ENCODE measurements at places on chromosomes 4 and X.

DNA sequence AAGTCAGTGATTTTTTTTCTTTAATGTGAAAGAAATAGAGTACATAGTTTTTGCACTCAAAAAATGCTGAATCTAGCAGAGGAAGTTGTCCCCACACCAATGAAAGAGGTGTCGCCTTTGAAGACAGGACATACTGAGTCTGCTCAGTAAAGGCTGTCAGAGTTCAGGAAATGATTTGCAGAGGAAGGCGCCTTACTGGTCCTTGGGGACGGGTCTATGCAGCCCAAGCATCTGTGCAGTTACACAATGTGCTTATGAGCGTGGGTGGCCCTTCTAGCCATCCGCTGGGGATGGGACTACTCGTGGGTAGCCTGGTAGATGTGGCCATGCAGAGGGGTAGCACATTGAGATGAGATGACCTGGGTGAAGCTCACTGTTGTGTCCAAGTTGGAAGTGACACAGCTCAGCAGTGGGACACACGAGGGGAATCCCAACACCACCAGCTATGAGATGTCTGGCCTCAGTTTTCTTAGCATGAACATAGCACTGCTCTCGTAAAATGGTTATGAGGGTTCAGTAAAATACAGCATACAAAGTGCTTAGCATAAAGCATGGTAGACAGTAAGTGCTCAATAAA lies 116.5 kb upstream of the RBPJ start:
- DNase-seq: no peak

DNA sequence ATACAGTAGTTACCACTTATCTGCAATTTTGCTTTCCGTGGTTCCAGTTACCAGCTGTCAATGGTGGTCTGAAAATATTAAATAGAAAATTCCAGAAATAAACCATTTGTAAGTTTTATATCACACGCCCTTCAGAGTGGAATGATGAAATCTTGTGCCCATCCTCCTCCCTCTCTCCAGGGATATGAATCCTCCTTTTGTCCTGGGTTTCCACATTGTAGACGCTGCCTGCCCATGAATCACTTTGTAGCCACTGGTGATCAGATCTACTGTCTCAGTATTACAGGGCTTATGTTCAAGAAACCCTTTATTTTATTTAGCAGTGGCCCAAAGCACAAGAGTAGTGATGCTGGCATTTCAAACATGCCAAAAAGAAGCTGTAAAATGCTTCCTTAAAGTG lies 198.6 kb downstream of the KCNIP4 start:
- no peak for DNase-seq

- no peak for DNase-seq
Observed at GRCh38 chrX:150690126-150690525, 3.1 kb upstream of the MTMR1 start.

DNA sequence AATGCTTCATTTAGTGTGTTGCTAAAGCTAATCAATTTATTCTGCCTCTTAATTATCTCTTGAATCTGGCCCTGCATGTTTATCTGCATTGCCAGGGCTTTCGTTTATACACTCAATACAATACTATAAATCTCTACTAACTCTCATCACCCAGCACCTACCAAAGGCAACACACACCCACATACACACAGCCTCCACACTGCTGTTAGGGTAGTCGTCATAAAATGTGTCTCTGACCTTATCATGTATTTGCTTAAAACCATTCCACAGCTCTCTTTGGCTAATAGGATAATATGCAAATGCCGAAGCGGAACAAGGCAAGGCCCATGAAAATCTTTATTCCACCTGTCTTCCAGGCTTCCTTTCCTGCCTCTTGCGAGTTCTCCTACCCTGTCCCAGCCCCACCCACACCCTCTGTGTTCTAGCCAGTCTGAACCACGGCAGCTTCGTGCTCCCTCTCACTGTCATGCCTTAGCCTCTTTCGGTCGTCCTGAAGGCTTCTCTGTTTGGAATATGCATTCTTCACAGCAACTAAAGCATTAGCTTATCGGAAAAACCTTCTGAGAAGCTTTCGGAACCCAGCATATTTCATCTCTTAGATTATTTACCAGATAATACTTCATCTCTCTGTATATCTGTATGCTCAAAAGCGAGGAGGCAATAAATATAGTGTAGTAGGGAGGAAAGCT lies 333.5 kb downstream of the TENM3 start:
- no peak for DNase-seq

GRCh38 chr4:4293279-4293678 lies 3.2 kb downstream of the ZBTB49 start:
- DNase-seq: no peak

DNA sequence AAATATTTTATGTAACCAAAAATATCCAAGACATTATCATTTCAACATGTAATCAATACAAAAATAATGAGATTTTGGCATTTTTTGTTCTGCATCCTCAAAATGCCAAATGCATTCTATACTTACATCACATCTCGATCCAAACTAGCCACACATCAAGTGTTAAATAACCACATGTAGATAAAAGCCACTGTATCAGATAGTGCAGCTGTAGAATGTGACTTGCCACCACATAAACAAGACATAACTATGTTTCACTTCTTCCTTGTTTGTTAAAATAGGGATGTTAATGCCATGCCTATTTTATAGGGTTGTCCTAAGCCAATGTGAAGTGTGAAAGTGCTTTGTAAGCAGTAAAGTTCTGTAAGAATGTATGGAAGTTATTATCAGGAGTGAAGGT lies 20.9 kb downstream of the INTS6L start:
- DNase-seq: no peak

- DNase-seq: no peak
Observed at GRCh38 chr4:85543832-85544231, 68.9 kb downstream of the ARHGAP24 start.

DNA sequence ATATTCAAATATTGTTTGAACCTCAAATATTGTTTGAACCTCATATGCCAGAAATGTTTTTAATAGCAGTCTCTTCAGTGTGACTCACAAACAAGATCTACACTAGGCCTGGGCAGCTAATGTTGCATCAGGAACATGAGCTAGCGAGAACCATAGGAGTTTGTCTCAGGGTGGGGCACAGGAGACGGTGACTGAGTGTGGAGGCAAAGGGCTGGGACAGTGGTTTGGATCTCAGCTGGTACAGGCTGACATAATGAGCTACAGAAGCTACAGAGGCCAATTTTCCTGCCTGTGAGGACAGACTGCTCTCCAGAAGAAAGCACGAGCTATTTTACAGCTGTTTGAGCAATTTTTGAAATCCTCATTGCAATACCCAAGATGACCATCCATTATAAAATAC lies 224.7 kb downstream of the CENPC start:
- no peak for DNase-seq

DNA sequence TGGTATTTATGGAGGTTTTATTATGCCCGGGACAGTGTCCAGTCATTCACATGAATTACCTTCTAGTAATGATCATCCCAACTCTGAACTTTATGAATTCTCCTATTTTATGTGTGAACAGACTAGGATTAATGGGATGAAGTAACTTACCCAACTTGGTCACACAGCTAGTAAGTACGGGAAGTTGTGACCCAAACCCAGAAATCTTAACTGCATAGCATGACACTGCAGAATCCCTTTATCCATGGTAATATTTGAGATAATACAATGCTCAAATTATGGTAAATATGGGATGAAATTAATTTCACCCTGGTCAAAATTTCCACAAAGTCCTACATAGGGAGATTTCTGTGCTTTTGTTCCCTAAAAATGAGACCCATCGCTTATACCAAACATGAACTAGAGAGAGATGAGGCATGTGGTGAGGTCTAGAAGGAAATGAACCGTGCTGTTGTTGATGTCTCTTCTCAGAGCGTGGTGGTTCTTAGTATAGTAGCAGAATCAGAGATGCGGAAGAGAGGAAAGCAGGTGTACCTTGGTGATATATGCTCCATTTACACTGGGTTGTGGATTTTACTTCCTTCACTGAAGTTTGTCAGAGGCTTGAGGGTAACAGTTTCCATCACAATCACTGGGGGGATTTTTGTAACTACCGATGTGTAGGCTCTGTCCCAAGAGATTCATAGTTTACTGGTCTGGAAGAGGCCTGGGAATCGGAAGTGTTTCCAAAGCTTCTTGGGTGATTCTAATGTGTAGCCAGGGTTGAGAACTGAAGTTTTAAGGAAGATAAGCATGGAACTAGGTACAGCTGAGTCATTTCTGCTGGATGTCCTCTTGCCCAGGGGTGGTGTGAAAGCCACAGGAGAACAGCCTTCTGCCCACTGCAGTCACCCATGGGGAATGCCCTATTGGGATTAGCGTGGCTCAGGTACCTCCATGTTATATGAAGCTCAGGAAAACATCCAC lies 30.2 kb upstream of the FAM9C start:
- DNase-seq: no peak

GRCh38 chrX:2251211-2251610 lies 249.6 kb downstream of the DHRSX start:
- DNase-seq: no peak

DNA sequence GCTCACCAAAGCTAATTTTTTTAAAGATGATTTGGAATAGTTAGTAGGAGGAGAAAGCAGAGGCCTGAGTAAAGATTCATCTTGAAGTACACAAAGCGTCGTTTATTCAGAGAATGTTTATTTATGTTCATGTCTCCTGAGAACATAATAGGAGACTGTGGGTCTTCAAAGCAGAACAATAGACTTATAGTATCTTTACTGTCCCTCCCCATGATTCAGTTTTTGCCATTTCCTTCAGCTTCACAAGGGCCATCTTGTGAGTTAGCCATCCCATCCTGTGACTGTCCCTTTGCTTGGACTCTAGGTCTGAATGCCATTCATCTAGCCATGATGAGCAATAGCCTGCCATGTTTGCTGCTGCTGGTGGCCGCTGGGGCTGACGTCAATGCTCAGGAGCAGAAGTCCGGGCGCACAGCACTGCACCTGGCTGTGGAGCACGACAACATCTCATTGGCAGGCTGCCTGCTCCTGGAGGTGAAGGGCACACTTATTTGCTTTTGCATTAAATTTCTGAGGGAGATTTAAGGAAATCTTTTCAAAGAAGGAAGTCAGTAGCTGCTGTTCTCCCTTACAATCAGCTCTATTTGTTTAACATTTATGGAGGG lies 105.8 kb downstream of the NFKB1 start:
- DNase-seq: no peak

GRCh38 chrX:53233536-53233935 lies 8.5 kb upstream of the KDM5C start:
- no peak for DNase-seq

GRCh38 chr4:960140-960635 lies 13.2 kb downstream of the DGKQ start:
- DNase-seq: peak; percentile 92

DNA sequence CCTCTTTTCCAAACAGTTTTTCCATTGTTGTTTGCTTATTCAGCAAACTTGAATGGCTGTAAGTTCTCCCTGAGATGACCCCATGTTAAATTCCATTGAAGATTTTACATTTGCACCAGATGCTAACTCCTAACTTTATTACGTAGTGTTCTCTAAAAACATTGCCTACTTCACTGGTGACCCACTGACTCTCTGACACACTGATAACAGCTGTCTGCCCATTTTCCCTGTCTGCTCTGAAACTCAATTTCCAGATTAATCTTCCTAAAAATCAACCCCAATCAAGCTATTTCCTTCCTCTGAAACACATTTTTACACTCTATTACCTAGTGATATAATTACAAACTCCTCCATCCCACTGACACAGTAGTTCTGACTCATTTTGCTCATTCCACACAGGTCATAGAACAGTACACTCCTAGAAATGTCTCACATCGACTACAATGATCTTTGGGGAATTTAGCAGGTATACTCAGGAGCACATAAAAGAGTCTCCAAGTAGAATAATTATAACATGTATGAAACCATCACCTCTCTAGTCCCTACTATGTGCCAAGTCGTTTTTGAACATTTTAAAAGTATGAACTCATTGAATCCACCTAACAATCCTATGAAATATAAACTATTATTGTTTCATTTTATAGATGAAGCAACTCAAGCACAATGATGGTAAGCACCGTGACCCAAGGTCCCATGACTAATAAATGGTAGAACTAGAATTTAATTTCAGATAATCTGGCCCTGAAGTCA lies 210.9 kb downstream of the SLIT2 start:
- no peak for DNase-seq

- DNase-seq: no peak
Observed at GRCh38 chrX:50978920-50979682, 68.6 kb downstream of the BMP15 start.

- no peak for DNase-seq
Observed at GRCh38 chrX:132271311-132271778, 52.1 kb upstream of the RAP2C start.

DNA sequence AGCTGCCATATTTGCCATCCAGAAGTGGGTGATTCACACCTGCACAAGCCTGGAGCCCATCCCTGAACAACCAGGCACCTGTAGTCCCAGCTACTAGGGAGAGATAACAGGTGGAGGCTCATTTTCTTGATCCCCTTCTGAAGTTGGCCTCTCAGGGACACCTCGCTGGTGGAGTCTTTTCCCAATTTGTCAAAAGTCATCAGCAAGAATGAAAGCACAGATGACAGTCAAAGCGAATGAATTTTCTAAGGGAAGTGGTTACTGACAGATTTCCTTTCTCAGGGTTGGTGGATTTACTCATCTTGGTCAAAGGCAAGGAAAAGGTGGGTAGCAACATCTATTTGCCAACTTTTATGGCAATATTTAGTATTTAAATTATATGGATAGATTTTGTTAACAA lies 36.5 kb downstream of the FGFBP1 start:
- DNase-seq: no peak

DNA sequence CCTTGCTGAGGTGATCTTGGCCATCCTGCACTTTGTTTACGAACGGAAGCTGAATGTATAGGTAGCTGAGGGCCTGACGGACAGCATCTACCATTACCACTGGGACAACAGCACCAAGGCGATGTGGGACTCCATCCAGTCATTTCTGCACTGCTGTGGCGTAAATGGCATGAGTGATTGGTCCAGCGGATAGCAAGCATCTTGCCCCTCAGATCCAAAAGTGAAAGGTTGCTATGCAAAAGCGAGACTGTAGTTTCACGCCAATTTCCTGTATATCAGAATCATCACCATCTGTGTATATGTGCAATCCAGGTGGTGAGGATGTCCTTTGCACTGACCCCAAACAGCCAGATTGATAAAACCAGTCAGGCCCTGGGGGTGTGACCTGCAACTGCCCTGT lies 4.2 kb upstream of the PYURF start:
- no peak for DNase-seq

DNA sequence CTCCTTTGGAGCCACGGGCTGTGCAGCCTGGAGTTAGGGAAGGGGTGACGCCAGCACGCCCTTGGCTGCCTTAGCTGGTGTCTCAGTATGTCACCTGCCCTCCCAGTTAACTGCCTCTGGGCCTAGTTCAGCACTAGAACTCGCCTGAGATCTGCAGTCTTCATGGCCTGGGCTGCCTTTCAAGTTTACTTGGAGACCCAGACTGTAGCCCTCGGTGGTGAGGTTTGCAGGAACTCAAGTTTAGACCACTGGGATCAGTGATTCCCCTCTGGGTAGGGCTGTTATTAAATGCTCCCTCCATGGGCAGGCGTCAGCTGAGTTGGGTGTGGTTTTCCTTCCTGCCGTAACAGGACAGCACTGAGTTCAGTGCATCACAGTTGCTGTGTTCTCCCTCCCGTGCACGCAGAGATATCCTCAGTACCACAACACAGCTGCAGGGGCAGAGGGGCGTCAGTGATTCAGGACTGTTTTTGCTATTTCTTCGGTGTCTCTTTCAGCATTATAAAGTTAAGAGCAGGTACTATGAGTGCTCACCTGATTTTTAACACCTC lies 30.5 kb downstream of the PLAC8 start:
- no peak for DNase-seq

Measured in chondrocyte (in vitro differentiated cells).